ENCODE measurements at places on chromosomes 3 and 15. TPM values are rescaled to one million over a fixed set of nuclear protein-coding genes. Genes with fewer than 3 reads are reported as not detected.

Gene CHRM5
- not detected for total RNA-seq

- DNase-seq: no peak
Measured at GRCh38 chr15:69496001-69496400, 43.4 kb downstream of the RPLP1 start.

- DNase-seq: no peak
Measured at GRCh38 chr3:68878322-68878721, 54.0 kb downstream of the TAFA4 start.

DNA sequence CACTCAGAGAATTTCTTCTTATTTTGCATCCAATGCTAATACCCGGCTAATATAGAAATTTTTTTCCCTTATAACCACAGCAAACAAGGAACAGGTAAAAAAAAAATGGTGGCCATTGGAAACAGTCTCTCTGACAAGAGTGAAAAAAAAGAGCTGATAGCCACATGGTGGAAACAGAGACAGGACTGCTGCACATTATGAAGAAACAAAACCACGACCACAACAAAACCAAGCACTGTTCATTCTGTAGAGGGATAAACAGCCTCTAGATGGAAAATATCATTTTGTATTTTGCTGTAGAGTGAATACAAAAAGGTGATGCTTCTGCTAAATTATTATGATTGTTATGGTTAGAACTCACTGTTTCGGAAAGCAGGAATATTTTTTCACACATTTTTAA, 686.2 kb downstream of the NLGN1 start:
- DNase-seq: no peak

Gene RTP4
- 12.4 TPM for total RNA-seq

GRCh38 chr15:81889485-81889881, 156.3 kb downstream of the MEX3B start:
- no peak for DNase-seq

Gene FGF12
- not detected for total RNA-seq

Gene CCDC39
- not detected for total RNA-seq

Gene NRROS
- total RNA-seq: 2.1 TPM

GRCh38 chr15:35479423-35479822, 66.5 kb downstream of the DPH6 start:
- DNase-seq: no peak

Gene THRB
- total RNA-seq: 12.7 TPM

GRCh38 chr3:105842449-105842848, 26.4 kb downstream of the CBLB start:
- DNase-seq: no peak

Measured in Peyer's patch (tissue), 4 donors.